ENCODE measurements at places on chromosomes 11 and 22.

DNA sequence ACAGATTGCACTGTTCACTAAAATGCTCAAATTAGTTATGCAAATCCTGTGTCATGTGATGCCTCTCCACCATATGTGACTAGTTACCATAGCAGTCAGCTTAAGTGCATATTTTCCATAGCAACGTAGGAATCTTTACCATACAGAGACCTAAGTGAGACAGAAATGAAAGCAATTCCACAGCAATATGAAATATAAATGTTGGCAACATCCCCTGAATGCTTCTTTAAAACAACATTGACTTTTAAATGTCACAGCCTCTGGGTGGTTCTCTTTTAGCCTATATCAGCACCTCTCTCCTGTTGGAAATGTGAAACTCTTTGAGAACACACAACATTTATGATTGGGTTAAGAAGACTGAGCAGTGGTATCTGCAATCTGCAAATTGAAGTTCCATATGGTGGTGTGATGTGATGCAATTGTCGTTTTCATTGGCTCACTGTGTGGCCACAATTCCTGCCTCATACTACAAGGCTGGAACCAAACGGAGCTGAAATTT is 814.6 kb downstream of the DLG2 start:
- no peak for DNase-seq

GRCh38 chr22:19179497-19180048 is 1.0 kb upstream of the SLC25A1 start:
- no peak for DNase-seq

- no peak for DNase-seq
These were observed 268.2 kb upstream of the C11orf87 start for GRCh38 chr11:109153836-109154235.

- DNase-seq: no peak
These were observed 49.8 kb upstream of the PLET1 start for GRCh38 chr11:112310419-112310818.

- DNase-seq: no peak
These were observed 108.0 kb downstream of the MICAL3 start for GRCh38 chr22:17916226-17916889.

- no peak for DNase-seq
These were observed 867.1 kb downstream of the BRD1 start for GRCh38 chr22:48960576-48960975.

DNA sequence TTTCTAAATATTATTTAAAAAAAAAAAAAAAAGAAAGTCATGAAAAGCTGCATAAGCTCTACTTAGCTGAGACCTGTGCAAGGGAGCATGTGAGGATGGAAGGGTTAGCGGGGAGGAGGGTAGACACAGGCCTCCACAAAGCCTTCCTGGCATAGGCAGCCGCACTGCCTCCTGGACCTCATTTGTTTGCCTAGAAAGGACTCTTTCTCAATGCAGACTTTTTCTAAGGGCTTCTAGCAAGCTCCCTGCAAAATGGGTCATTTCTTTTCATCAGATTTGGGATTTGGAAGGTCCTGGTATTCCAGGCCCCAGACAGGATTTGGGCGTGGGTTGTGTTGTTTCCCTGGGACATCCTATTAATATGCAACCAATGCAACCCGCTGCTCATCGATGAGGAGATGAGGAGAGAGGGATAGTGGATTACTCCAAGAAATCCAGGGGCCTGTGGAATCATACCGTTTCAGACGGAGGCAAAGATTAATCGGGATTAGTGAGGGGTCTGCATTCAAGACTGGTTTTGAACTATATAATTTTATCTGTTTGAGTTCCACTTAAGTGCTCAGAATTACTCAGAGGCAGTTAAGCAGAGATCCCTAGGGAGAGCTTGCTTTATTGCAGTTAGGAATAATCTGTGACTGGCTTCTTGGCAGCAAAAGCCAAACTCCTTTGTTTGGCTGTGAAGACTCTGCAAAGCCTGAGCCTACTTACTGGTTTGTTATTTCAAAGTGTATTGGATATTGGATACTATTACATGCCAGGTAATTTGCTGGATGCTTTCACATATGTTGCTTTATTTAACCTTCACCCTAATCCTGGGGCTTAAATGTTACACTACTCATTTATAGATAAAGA is 106.9 kb upstream of the NAV2 start:
- DNase-seq: no peak

- DNase-seq: no peak
These were observed 7.1 kb downstream of the LRRC32 start for GRCh38 chr11:76663486-76663810.

DNA sequence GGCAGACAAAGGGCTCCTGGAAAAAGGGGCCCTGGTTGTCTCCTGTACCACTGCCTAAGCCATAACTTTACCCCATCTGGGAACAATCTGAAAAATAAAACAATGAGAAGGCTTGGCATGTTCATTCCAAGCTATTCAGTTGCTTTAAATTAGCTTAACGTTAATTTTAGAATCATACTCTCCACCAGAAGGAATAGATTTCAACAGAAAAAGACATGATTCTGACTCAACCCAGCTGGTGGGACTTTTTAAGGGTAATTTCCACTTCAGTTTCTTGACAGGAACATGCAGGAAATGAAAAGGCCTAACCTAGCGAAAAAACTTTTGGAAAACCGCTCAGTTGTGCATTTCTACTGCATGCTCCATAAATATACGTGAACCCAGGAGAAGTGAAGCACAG is 7.9 kb downstream of the SF3A1 start:
- DNase-seq: no peak

GRCh38 chr11:134516529-134516928 is 104.5 kb upstream of the B3GAT1 start:
- no peak for DNase-seq

- DNase-seq: no peak
These were observed 58.7 kb upstream of the PRODH start for GRCh38 chr22:18994701-18995326.

GRCh38 chr22:39362932-39363331 is 13.1 kb downstream of the SYNGR1 start:
- no peak for DNase-seq

GRCh38 chr11:87331273-87331672 is 293.5 kb downstream of the TMEM135 start:
- no peak for DNase-seq

- DNase-seq: no peak
These were observed 3.8 kb downstream of the MAPK8IP2 start for GRCh38 chr22:50604256-50605001.

- DNase-seq: peak; percentile 50
These were observed 46.4 kb downstream of the CD82 start for GRCh38 chr11:44611687-44612434.

DNA sequence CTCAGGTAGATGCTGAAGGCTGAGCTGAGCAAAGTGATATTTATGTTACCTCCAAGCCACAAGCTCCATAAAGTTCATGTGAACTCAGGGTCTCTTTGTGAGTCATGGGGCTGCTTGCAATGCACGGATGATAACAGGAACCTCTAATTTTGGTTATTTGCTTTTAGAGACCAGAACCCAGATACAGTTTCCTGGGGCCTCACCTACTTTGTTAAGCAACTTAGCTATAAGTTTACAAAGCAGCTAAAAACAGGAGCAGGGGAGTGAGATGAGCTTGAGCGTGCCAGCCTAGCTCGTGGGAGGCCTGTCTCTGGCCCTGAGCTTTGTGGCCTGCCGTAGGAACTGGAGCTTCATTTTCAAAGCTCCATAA is 29.2 kb downstream of the SREBF2 start:
- peak; percentile 13 for DNase-seq

- no peak for DNase-seq
These were observed 20.4 kb downstream of the ALKBH8 start for GRCh38 chr11:107545101-107545514.

GRCh38 chr11:24560324-24560723 is 63.5 kb downstream of the LUZP2 start:
- no peak for DNase-seq

GRCh38 chr11:115377882-115378296 is 126.3 kb downstream of the CADM1 start:
- no peak for DNase-seq

DNA sequence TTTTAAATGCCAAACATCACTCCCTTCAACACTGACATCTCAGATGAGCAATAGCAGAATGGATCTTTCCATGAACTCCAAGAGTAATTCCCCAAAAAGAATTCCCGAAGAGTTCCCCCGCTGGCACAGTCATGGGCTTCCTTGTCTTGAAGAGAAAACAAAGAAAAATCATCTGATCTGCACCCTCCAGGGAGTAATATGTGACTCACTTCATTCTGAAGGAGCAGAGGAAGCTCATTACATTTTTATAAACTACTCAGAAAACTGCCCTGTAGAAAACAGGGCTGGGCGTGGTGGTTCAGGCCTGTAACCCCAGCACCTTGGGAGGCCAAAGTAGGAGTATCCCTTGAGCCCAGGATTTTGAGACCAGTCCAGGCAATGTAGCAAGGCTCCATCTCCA is 35.7 kb downstream of the CELSR1 start:
- DNase-seq: no peak

- no peak for DNase-seq
These were observed 60.2 kb downstream of the BRD1 start for GRCh38 chr22:49767355-49768062.

DNA sequence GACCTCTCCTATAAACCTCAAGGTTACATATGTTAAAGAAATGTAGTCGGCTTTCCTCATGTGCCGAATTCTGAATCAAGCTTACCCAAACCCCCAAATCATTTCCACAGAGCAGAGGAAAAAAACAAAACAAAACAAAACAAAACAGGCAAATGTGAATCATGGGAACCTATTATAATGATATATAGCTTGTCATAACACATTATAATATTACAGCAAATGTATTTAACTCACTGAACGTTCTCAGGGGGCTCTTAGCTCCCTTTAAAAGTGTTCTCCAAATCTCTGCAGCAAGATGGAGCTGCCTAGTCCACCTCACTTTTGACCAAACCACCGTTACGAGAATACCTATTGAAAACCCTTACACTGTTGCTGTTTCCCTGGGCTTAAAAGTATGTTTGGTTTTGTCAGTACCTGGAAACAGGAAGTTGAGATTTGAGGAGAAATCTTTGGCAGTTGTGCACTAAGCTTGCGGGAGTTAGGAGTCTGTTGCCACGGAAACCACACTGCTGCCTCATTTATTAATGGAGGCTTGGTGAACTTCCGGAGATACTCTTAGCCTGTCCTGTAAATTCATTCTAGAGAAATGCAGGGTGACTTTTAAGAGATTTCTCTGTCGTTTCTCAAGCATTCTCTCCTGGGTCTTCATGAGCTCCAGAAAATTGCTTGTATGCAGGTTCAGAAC is 167.0 kb upstream of the RASSF10 start:
- no peak for DNase-seq

DNA sequence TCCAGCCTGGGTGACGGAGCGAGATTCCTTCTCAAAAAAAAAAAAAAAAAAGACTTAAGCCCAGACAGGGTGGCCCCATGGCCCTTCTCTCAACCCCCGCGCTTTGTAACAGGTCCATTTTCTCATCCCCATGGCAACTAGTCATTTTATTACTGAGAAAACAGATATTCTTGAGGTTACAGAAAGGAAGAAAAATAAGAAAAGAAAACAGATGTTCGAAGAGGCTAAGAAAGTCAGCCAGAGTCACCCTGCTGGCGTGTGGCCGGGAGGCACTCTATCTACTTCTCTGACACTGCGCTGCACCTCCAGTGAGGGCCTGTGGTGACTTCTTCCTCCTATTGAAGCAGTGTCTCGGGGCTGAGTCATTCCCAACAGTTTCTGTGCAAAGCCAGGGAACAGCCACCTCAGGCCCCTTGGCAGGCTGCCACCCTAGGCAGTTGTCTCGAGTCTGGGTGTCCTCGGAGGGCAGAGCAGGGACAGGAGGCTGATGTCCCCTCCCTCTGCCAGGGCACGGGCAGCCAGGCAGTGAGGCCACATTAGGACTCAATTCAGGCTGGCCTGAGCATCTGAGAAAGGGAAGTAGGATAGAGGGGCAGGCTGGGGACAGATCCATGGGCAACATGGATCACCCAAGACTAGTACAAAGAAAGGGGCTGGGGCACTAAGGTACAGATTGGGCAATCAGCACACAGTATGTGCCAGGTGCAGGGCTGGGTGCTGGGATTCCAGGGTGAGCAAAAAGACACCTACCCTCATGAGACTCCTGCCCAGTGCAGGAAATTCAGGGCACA is 16.4 kb upstream of the SYVN1 start:
- no peak for DNase-seq

GRCh38 chr11:115869131-115869530 is 364.9 kb upstream of the CADM1 start:
- no peak for DNase-seq

DNA sequence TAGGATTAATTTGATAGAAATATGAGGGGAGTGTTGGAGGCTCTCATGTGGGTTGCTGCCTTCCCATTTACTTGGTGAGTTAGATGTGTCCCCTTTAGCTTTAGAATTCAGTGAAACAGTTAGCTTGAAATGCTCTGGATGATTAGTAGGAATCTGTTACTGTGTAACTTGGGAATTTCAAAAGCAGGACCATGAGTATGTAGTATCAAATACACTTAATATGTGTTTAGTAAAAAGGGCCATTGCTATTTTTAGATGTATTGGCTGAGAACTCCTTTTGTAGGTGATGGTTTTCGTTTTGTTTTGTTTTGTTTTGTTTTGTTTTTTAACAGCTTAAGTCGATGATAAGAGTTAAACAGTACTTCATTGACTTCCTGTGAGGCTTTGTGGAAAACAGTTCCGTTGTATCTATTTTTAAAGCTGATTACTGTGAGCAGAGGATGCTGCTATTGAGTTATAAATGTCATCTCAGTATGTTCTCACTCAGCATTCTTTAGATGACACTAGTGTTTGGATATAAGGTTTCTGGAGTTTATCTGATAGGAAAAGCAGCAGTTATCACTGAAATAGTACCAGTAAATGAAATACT is 53.5 kb downstream of the MCAM start:
- DNase-seq: no peak

DNA sequence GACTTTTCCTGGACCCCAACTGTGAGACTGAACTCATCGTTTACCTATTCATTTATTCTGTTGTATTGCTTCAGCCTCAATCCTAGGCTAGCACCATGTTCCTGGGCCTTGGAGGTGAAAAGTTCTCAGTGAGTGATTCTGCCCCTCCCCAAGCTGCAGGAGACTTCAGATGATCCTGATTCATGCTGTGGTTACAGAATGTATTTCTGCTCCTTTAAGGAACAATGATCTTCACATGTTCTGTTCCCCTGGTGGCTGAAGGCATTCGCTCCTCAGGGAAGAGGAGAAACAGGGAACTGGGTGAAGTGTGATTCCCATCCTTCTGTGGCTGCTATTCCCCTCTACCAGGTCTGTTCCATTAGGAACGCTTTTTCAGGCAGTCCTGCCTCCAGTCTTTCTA is 2.4 kb downstream of the OR52E1 start:
- no peak for DNase-seq

DNA sequence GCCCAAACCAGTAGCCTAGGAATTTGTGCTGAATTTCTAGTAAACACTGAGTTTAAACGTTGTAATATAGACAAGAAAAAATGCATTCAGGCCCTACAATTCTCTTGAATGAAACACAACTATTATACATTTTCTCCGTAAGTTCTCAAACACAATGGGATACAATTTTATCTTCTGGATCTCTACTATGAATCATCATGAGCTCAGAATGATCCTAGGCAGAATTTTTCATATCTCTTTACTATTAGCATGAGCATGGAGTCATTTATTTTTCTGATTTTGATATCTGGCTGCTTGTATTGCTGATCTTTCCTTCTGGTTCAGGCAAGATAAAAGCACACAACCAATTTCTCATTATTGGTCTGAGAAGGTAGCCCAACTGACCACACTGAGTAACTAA is 1123.4 kb upstream of the RAG2 start:
- no peak for DNase-seq

- no peak for DNase-seq
These were observed 68.2 kb upstream of the CLTCL1 start for GRCh38 chr22:19359554-19360299.

- no peak for DNase-seq
These were observed 398.4 kb downstream of the CNTN5 start for GRCh38 chr11:99418927-99419720.

GRCh38 chr22:37289156-37289735 is 6.9 kb downstream of the CYTH4 start:
- no peak for DNase-seq
